ENCODE measurements at places on chromosomes 13 and 19.

- no peak for DNase-seq
Measured at GRCh38 chr13:114235697-114236096, 1.0 kb downstream of the CDC16 start.

DNA sequence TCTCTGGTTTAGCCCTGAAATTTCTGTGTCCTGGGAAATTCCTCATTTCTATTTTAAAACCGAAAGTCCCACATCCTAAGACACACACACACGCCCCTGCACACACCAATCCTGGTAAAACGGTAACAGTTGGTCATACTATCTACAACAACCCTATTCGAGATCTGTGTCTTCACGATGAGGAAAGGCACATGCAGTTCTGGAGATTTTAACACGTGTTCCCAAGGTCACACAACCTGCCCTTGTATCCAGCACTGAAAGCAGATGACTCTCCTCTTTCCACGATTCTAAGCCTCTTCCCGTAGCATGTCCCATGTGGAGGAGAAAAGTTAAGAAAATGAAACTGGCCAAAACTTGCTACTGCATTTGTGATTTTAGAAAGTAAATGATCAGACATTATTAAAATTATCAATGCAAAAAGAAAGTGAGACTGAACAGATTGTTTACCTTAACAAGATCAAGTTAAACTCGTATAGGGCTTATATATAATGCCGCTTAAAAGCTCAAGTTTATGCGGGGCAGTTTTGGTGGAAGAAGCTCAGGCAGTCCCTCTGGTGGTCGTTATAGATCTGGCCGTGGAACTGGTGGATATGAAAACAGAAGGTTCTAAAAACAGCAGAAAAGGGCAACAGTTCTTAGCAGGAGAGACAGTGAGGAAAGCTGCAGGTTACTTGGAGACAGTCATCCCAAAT is 32.7 kb downstream of the VSTM1 start:
- DNase-seq: no peak

DNA sequence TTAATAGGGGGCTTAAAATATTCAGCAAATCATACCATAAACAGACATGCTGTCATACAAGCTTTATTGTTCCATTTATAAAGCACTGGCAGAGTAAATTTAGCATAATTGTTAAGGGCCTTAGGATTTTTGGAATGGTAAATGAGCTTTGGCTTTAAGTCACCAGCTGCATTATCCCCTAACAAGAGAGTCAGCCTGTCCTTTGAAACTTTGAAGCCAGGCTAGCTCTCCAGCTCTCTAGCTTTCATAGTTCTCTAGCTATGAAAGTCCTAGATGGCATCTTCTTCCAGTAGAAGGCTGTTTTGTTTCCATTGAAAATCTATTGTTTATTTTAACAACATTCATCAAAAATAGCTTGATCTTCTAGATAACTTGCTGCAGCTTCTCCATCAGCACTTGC is 420.8 kb upstream of the GPC6 start:
- DNase-seq: no peak

DNA sequence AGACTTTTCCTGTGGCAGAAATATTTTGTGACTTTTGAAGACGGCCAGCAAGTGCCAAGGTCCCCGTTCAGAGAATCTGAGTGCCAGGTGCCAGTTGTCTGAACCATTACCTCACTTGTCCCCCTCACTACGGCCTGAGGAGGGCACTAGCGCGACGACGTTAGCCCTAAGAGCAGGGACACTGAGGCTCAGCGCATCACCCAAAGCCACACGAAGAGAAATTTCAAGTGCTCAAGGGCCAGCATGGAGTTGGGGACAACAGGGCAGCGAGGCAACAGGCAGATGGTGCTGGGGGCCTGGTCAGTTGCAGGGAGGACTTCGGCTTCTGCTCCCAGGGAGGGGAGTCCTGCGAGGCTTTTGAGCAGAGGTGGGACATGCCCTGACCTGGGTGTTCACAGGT is 9.5 kb upstream of the TYK2 start:
- no peak for DNase-seq

DNA sequence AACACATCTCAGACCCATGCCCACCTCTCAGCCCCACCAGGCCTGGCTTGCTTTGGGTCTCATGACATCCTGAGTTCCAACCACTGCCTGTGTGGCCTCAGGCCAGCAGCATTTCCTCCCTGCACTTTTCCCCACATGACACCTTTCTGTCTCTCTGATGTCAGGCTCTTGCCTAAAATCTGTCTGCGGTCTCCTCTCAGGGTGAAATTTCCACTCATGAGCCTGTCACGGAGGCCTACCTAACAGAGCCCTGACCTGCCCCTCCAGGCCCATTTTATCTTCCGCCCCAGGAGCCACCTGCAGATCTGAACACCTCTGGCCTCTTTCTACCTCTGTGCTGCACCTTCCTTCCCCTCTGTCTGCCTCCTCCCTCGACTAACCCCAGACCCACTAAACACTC is 93.5 kb downstream of the ZDHHC20 start:
- no peak for DNase-seq

DNA sequence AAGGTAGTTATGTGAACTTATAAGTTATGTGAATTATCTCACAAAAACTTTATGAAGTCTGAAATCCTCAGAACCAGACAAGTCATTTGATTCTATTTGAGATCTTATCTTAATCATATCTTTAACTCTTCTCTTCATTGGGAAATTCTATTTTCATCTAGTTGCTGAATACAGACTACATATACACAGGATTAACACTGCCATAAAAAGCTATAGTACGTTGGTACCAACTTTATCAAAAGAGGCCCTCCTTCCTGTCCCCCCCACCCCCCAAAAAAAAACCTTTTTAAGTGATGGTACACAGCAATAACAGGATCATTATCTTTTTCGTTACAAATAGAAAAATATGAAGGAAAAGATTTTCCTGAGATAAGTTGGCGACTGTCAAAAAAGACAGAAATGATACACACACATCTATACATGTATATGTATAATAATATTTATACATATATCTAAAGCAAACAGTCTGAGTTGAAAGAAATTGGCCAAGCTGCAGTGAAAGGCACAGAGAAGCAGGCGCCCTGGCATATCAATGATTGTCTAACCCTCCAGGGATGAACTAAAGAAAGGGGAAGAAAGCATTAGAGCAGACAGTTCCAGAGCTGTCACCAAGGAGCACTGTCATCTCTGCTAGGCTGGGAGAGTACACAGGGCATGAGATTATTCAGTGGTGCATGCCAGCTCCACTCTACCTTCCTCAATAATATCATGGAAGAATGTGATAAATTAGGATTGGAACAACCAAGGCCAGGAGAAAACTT is 116.7 kb downstream of the KLF12 start:
- DNase-seq: no peak

All from NCI-H1105 (cell line).